Caco-2 (cell line): ENCODE measurements at places on chromosomes 16 and 17. TPM values are rescaled to one million over a fixed set of nuclear protein-coding genes. Genes with fewer than 3 reads are reported as not detected.

Gene TNFRSF17
- total RNA-seq = not detected in 2 replicates

Gene PPP1R27
- total RNA-seq = 0.93 TPM in 1 of 2 replicates, not detected in the other

Gene HBZ
- total RNA-seq = not detected in 2 replicates

Gene ABCA8
- total RNA-seq = 0.32 and 0.91 TPM in 2 replicates

Gene EVPLL
- not detected in 2 replicates for total RNA-seq

Gene SLC13A2
- total RNA-seq = 0.42 and 0.57 TPM in 2 replicates

Gene KRT28
- total RNA-seq = not detected in 2 replicates

GRCh38 chr16:12020009-12020408 lies 43.5 kb downstream of the SNX29 start:
- no peaks in the 10 kb centered on the region for H3K27me3 ChIP-seq
- peaks cover 15% of the 10 kb centered on the region for H3K4me1 ChIP-seq
- H3K36me3 ChIP-seq = no peaks in the 10 kb centered on the region
- no peak overlapping the region for H3K4me3 ChIP-seq

- peaks cover 4% of the 10 kb centered on the region for H3K36me3 ChIP-seq
- H3K27ac ChIP-seq = peak overlapping the region; percentile 92
- H3K4me1 ChIP-seq = peaks cover 4% of the 10 kb centered on the region
- H3K4me3 ChIP-seq = peak overlapping the region; percentile 60
- peak; percentile 33 for DNase-seq
Observed at GRCh38 chr17:5110816-5111215, 862 bp downstream of the ZNF232 start.

DNA sequence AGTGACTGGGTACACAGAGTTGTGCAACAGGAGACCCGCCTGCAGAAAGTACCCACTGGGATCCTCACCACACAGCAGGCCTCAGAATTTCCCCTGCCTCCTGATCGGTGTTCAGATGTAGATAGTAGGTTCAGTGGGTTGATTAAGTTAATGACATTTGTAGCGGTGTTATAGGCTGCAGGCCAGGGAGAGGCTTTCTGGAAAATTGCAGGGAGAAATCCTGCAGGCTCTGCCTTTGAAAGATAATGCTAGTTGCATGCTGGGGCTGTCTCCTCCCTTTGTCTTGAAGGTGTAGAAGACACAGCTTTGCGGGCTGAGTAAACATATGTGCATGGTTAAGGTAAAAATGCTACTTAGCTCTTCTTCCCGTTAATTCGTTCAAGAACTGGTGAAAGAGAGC lies 406.3 kb upstream of the RBFOX1 start:
- no peak for DNase-seq
- no peaks in the 10 kb centered on the region for H3K4me1 ChIP-seq

DNA sequence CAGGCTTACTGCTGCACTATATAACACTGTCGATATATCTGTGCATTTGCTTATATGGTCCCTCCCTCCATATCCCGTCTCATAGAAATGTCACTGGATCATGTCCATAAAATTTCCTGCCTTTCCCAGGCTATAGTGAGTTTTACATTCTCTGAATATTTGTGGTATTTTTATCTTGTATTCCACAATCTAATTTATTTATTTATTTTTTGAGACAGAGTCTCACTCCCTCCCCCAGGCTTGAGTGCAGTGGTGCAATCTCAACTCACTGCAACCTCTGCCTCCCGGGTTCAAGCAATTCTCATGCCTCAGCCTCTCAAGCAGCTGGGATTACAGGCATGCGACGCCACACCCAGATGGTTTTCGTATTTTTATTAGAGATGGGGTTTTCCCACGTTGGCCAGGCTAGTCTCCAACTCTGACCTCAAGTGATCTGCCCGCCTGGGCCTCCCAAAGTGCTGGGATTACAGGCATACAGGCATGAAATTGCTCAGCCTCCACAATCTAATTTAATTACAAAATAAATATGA lies 12.9 kb downstream of the TRIM37 start:
- H3K4me3 ChIP-seq = no peak overlapping the region
- peak; percentile 33 for DNase-seq
- peak overlapping the region; percentile 37 for H3K27ac ChIP-seq
- no peaks in the 10 kb centered on the region for H3K27me3 ChIP-seq

DNA sequence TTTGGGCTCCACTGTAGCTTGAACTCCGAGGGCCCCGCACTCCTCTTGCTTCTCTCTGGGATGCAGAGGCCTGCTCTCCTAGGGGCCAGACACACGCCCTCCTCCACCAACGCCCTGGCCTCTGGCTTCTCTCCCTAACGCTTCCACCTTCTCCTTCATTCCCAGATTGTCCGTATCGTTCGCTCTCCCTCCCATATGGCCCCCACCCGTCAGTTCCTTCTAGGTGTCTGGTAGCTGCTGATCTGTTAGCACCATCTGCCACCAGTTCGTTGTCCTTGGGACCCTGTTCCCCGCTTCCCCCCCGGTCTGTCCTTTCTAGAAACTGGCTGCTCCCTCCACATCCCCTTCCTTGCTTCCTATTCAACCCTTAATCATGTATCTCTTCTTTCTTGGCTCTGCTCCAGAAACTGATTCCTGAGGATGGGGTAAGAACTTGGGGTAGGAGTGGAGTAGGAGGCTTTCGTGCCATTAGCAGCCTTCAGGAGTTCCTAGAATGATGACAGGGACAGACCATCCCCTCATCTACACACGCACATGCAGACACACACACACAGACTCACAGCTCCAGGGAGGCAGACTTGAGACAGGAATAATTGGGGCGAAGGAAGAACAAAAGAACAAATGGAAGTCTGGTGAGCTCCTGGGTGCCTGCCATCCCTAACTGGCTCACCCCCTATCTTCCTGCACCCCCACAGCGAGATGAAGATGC lies 4.3 kb downstream of the ATP1B2 start:
- no peak for DNase-seq
- no peak overlapping the region for H3K27ac ChIP-seq
- no peaks in the 10 kb centered on the region for H3K36me3 ChIP-seq
- H3K27me3 ChIP-seq = no peaks in the 10 kb centered on the region
- H3K4me3 ChIP-seq = no peak overlapping the region
- H3K4me1 ChIP-seq = no peaks in the 10 kb centered on the region

DNA sequence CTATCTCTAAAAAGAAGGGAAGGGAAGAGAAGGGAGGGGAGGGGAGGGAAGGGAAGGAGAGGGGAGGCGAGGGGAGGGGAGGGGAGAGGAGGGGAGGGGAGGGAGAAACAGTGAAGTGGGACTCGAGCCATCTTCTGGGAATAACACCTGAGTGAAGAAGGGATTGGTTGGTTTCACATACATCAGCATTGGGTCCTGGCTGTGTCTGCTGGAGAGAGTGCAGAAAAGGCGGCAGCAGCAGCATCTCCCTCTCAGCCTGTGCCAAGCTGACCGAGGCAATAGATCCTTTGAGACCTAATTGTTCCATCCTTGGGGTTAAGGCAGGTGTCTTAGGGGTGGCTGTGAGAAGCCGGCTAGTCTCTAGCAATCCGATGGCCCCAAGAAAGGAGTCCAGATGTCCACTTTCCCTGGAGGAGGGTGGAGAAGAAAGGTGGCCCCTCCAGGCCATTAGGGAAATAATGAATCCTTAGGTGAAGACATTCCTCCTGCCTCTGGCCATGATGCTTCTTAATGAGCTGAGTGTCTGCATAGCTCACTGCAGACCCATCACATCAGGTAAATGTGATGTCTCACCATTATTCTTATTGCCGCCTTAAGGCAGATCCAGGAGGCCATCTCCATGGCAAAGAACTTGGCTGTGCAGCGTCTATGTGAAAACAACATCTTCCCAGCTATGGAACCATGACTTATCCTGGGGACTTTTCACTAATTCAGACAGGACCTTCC lies 71.6 kb downstream of the WIPI1 start:
- H3K4me1 ChIP-seq = peaks cover 20% of the 10 kb centered on the region
- H3K36me3 ChIP-seq = no peaks in the 10 kb centered on the region
- H3K4me3 ChIP-seq = no peak overlapping the region
- no peak overlapping the region for H3K27ac ChIP-seq
- no peak for DNase-seq

- H3K4me1 ChIP-seq = peaks cover 15% of the 10 kb centered on the region
- DNase-seq = no peak
- no peaks in the 10 kb centered on the region; the same call in 1 of the 2 replicates for H3K36me3 ChIP-seq
- H3K4me3 ChIP-seq = peak overlapping the region; percentile 87
Observed at GRCh38 chr17:78185981-78186691, 716 bp downstream of the TK1 start.
